ENCODE measurements at places on chromosomes 4 and X.

DNA sequence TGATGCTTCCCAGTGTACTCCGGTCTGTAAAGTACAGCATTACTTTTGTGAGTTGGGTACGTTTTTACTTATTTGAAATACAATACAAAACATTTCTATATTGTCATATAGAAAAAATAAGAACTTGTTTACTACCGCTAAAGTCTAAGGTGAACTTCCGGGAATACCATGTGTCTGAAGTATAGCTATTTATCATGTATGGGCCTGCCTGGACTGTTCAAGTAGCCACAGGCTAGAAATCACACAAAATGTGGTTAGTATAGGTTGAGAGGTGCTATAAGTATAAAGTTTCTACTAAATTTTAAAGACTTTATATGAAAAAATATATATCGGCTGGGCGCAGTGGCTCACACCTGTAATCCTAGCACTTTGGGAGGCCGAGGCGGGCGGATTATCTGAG is 152.3 kb downstream of the ARAP2 start:
- DNase-seq: no peak

- DNase-seq: no peak
These were observed 92.7 kb downstream of the SPATA18 start for GRCh38 chr4:52143815-52144214.

DNA sequence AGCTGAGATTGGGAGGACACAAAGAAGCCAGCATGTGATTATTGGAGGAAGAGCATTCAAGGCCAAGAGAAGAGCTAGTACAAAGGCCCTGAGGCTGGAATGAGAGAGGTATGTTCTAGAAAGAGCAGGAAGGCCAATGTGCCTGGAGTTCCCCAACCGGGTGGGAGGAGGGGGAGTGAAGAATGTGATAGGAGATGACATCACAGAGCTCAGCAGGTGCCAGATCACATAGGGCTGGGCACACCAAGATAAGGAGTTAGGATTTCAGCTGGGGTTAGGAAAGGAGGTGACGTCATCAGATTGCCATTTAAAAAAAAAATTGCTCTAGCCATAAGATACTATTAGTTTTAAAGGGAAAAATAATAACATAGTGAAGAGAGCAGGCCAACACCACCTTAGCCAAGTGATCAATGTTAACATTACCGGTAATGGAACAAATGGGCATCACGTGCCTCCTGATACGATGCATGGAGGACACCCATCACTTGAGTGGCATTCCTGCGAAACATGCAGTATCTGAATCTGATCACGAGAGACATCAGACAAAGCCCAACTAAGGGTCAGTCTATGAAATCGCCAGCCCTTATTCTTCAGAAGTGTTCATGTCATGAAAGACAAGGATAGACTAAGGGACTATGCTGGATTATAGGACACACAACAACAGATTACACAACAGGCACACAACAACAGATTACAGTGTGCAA is 344.3 kb downstream of the BCOR start:
- DNase-seq: peak; percentile 6

GRCh38 chr4:107379054-107379869 is 340.8 kb downstream of the PAPSS1 start:
- no peak for DNase-seq

DNA sequence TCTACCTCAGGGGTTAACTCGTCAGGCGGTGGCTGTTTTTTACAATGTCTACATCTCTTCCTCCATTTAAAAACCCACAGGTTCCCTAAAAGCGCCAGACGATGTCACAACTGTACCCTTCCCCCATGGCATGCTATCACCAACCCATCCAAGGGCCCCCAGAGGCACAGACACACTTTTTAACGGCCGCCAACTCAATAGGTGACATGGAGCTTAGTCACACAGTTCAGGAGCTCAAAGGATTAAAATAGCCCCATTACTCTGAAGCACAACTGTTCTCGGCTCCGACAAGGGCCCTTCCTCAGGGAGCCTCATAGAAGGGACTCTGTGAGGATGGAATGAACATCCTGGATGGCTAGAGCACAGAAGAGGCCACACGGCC is 12.4 kb downstream of the SH3KBP1 start:
- DNase-seq: no peak

DNA sequence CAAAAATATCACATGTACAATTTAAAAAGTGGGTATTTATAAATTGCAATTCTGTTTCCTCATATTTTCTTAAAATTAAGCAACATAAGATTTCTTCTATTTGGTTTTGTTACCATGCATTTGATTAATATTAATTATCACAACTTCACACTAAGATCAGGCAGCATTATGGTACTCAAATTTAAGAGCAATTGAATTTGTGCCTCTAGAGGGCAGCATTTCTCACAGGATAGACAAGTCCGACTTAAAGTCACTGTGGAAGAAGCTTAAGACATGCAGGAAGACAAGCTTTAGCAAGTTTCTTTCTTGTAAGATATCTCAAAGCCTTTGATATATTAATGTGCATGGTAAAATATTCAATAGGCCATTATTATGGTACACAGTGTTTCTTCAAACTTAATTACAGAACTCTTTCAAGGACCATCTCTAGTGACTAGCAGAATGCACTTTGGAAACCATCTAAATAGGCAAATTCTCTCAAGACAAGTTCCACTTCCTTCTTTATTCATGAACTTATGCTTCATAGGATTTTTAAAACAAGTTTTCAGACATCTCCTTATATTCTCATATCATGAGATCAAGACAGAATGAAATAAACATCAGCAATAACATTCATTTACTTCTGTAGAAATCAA is 35.0 kb downstream of the FBXW7 start:
- peak; percentile 94 for DNase-seq

GRCh38 chrX:134640914-134641313 is 17.4 kb downstream of the PLAC1 start:
- DNase-seq: no peak

DNA sequence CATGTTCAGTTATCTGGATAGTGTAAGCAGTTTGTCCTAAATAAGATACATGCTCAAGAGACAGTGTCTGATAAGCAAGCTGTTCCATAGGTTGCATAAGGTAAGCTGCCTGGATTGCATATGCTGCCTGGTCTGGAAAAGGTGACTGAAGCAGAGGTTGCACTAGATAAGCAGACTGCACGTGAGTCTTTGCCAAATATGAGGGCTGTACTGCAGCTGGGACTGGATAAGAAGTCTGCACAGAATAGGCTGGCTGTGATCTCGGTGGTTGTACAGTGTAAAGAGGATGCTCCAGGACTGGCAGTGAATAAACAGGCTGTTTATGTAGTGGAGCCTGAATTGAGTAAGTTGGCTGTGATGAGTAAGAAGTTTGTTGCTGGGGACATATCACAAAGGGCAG is 68.9 kb downstream of the WNK3 start:
- peak; percentile 57 for DNase-seq

DNA sequence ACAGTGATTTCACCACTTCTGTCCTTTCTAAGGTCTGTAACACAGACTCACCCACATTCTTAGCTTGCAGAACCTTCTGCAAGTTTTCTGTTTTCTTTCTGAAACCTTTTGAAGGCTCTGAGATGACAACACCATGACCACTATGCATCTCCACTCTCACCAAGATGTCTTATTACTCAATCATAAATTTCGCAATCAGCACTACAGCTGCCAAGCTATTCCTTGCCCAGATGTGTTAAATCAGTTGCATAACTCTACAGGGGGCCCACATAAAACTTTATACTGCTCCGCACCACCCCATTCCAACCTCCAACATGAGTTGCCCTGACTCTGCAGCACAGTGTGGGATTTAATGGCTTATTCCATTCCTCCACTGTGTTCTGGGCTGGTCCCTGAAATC is 229.9 kb downstream of the COL25A1 start:
- no peak for DNase-seq

DNA sequence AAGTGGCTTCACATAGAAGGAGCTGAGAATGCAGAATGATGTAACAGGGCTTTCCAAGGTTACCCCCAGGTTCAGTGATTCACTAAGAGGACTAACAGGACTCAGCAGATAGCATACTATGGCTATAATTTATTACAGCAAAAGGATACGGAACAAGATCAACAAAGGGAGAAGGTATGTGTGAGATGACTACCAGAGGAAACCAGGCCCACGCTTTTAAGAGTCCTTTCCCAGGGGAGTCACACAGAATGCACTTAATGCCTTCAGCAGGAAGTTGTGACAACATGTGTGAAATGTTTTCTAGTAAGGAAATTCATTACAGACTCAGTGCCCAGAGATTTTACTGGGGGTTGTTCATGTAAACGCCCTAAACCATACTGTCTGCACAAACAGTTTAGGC is 373.6 kb upstream of the MAGEB2 start:
- no peak for DNase-seq
